Urinary bladder (tissue), 4 donors: ENCODE measurements at places on chromosomes 3 and 15. TPM values are rescaled to one million over a fixed set of nuclear protein-coding genes. Genes with fewer than 3 reads are reported as not detected.

The NANOGP8 gene
- total RNA-seq: 0.53 TPM

The NECTIN3 gene
- 71.3 TPM for total RNA-seq

The GOLGA8J gene
- total RNA-seq: not detected

The MKRN3 gene
- total RNA-seq: 0.95 TPM

The KCNMB3 gene
- 6.6 TPM for total RNA-seq

The GRM7 gene
- total RNA-seq: 14.6 TPM

The STARD5 gene
- total RNA-seq: 25.5 TPM

The CIDEC gene
- total RNA-seq: not detected

The DNAH12 gene
- total RNA-seq: 0.37 TPM

The TRIM71 gene
- 0.74 TPM for total RNA-seq

The CNTN3 gene
- total RNA-seq: 27.1 TPM

The GABRA5 gene
- 0.85 TPM for total RNA-seq

The SCG5 gene
- total RNA-seq: 14.9 TPM

The OR5K2 gene
- not detected for total RNA-seq

The GPR149 gene
- not detected for total RNA-seq

The SUSD5 gene
- total RNA-seq: 3.0 TPM

The CFAP161 gene
- 0.90 TPM for total RNA-seq

The AHSG gene
- total RNA-seq: 0.26 TPM

The PLA2G4F gene
- 3.1 TPM for total RNA-seq

The TRPM1 gene
- total RNA-seq: not detected

The EIF4A2 gene
- 727 TPM for total RNA-seq

The GRIP2 gene
- 6.9 TPM for total RNA-seq

The MOBP gene
- 0.05 TPM for total RNA-seq

The DAZL gene
- not detected for total RNA-seq

The CATSPER2 gene
- 4.7 TPM for total RNA-seq

The PRTG gene
- 16.2 TPM for total RNA-seq

The CFAP20DC gene
- total RNA-seq: 4.3 TPM

The GREM1 gene
- total RNA-seq: 8.7 TPM

The DLL4 gene
- total RNA-seq: 11.8 TPM

The GMPPB gene
- total RNA-seq: 11.3 TPM

The IL17RE gene
- 1.2 TPM for total RNA-seq

The PLA2G4E gene
- total RNA-seq: not detected

The EPHB3 gene
- 28.0 TPM for total RNA-seq

The GUCA1C gene
- total RNA-seq: not detected

The NLGN1 gene
- 51.8 TPM for total RNA-seq

The ZNF717 gene
- 35.3 TPM for total RNA-seq

The UPK1B gene
- 141 TPM for total RNA-seq

The TRH gene
- 0.16 TPM for total RNA-seq

The ATP13A5 gene
- not detected for total RNA-seq

The C2CD4B gene
- 2.2 TPM for total RNA-seq

The GHSR gene
- not detected for total RNA-seq
